Activated naive CD4-positive, alpha-beta T cell treated with anti-CD3 and anti-CD28 coated beads, Interleukin-2, amount 50 U/mL, for 16 hours (primary cell): ENCODE measurements at places on chromosomes 6 and 20.

GRCh38 chr20:53337390-53338101 lies 256.1 kb downstream of the ZNF217 start:
- DNase-seq = no peak

DNA sequence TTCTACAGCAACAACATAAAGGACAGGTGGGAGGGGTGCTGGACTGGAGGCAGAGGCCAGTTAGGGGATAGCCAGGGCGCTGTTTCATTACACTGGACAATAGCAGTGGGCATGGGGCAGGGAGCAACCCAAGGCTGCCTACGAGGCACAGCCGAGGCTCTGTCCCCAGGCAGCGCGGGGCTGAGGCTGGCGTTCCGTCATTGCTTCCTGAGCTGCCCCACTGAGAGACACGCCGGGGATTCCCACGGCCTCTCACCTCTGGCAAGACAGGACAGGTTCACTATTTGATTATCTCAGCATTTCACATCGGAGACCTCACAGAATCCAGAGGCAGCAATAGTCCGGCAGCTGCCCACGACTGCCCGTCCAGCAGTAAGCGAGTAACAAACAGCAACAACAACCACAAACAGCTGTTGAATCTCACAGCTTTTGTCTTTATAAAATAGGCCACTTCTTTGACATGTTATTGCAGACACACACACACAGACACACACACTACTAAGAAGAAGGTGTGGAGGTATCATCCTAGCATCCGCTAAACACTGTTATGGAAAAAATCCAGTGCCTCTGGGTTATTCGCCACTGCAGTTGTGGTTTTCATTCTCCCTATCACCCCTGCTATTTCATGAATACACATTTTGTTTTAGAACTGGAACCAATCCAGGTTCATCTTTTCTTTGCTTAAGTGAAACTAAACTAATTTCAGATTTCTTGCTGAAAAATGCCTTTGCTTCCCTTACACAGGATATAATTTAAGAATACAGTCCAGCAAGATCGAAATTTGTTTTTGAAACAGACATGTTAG lies 19.5 kb downstream of the KIF25 start:
- no peak for DNase-seq

GRCh38 chr6:154738551-154738961 lies 5.3 kb downstream of the SCAF8 start:
- no peak for DNase-seq

DNA sequence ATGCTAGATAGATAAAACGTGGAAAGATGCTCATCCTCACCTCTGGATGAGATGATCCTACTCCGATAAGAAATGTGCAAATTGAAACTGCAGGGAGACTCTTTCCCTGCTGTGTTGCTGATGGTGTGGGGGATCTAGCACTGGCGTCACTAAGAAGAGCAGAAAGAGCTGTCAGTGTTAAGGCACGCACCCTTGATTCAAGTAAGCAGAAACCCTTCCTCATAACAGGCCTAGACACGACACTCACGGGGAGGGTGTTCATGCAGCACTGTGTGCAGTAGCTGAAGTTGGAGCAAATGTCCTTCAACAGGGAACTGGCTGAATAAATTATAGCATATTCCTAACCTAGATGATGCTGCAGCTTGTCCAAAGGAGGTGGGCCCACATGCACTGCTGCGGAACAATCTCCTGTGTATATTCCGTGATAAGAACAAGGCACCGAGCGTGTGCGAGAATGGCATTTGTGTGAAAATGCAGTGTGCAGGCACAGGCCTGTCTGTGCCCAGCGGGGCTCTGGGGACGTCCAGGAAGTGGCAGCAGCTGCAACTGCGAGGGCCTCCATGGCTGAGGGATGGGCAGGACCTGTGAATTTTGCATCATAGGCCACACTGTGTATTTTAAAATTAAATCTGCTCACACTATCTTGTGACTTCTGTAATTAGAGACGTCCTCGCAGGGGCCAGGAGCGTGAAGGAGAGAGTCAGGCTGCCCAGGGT lies 64.0 kb downstream of the TCP11 start:
- DNase-seq = no peak

DNA sequence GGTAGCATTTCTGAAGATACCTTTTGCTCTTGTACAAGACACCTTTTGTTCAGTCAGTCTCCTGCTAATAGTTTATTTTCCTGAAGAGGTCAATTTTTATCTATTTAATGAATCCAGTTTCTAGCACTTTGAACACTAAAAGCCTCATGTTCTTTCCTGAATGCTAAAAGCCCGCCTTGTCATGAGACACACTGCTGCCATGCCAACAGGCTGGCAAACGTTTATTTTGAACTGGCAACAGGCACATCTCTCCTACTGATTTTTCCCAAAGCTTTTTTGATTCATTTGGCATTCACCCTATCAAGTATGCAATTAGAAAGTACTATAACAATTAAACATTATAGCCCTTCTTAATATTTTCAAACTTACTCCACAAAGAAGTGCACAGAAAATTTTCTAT lies 421.2 kb upstream of the EYS start:
- DNase-seq = no peak
